Mammary epithelial cell (primary cell): ENCODE measurements at places on chromosomes 4 and X.

- DNase-seq, result no peak
Observed at GRCh38 chrX:10516781-10517322, 103.5 kb downstream of the MID1 start.

- no peak for DNase-seq
Observed at GRCh38 chr4:175453456-175453855, 358.6 kb downstream of the GPM6A start.

DNA sequence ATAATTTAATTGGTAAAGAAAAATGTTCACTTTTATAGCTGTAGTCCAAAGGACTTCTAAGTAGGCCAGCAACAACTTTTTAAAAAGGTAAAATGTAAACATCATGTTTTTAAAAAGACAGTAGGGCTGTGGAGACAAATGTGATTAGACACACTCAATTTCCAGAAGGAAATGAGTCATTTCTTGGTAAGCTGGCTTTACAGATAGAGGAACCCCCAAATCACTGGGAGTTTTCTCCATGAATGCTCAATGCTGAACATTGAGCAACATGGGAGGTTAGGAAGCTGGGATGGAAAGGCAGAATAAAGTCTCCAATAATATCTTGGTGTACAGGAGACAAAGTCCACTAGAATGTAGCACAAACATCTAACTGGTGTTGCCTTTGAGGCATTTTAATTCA lies 121.3 kb downstream of the NWD2 start:
- DNase-seq, result no peak

GRCh38 chr4:124904723-124905388 lies 192.3 kb upstream of the ANKRD50 start:
- no peak for DNase-seq

- DNase-seq, result peak; percentile 95
Observed at GRCh38 chr4:94488670-94489069, 36.9 kb downstream of the PDLIM5 start.

- no peak for DNase-seq
Observed at GRCh38 chr4:8817813-8818062, 53.9 kb downstream of the HMX1 start.

DNA sequence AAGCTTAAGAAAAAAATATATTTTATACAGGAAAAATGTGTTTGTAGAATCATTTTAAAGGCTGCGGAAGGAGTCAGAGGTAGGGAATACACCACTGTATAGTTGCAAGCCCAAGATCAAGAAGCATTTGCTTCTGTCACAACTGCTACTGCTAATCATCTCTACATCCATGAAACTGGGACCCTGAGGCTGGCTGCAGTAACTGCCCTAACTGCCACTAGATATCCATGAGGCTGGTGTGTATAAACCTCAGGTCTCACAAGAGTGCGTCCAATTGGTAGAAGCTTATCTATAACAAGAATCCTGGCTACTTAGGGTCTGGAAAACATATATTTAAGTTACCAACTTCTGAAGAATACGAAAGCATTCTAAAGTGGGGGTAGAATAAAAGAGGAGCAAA lies 69.1 kb downstream of the RXFP1 start:
- no peak for DNase-seq

DNA sequence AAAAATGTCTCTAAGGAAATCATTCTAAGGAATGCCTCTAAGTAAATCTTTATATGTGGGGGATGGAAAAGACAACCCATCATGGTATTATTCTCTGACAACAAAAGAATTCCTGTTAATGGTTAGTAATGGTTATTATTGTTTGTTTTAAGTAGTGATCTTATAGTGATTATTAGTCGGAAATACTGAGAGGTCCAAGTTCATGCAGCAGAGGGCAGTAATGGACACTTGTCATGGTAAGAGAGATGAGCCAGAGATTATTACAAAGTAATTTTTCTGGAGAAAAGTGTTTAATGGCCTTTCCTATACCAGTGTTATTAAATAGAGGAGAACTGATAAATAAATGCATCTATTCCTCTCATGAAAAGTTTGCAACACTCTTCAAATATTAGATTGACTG lies 8.1 kb upstream of the DKK2 start:
- no peak for DNase-seq

GRCh38 chr4:125191232-125191631 lies 123.5 kb upstream of the FAT4 start:
- DNase-seq, result peak; percentile 60

- no peak for DNase-seq
Observed at GRCh38 chrX:11050013-11050412, 61.1 kb upstream of the HCCS start.

- DNase-seq, result no peak
Observed at GRCh38 chrX:109856974-109857373, 123.9 kb upstream of the ACSL4 start.

DNA sequence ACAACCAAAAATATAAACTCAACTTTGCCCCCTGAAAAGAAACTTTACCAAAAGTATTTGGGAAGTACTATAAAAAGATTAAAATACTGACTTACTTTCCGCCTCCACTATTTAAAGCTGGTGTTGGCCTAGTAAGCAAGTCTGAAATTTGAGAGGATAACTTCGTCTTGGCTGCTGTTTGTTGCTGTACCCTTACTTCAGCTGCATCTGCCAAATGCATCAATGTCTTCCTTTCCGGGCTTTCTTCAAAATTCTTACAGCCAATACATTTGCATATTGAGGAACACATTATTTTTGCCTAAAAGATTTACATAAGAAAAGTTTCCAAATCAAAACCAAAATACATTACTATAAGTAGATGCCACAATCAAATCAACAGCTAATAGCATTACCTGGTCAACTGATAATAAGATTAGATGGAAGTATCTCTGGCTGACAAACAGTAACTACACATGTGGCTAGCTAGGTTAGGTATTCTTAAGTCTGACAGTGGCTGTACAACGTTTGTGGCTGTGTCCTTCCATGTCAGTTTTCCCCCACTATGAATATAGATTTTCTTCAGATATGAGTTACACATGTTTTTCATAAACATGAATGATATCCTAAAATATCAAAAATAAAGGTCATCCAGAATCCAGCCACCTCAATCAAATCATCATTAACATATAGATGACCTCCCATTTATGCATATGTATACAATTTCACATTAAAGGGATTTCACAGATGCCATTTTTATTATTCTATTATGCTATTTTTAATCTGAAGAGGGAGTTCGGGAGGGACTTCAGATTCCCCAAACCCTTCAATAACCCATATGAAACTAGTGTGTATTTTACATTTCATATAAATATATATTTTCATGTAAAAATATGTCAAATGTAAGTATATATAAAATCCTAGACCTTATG lies 30.6 kb downstream of the THAP9 start:
- no peak for DNase-seq

DNA sequence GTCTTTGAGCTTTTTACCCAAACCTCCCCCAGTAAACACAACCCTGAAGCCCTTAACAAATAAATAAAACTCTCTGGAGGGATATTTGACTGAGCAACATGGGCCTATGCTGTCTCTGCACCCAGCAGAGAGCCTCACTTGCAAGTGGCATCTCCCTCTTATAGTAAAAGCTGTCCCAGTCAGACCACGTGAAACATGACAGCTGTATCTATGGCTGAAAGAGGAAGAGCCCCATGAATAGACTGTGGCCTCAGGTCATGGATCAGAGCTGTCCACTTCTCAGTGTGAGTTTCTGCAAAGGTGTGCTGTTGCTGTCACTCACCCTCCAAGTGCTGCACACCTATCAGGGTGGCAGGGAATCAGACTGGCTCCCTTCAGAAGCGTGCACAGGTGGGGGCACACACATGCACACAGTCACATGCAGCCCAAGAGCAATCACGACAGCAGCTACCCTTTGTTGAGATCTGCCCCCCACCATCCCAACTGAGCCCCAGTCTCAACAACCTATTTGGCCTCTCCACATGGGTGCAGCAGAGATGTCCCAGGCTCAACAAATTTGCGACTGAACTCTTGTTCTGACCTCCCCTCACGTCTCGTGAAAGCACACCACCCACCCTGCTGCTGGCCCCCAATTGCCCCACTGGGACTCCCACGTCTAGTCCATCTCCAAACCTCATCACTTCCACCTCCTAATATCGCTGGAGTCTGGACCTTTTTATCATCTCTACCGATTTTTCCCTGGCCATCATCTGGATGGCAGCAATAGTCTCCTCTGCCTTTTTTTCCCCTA lies 45.6 kb downstream of the NAT8L start:
- no peak for DNase-seq

GRCh38 chr4:188688956-188689355 lies 549.7 kb downstream of the TRIML1 start:
- DNase-seq, result no peak

GRCh38 chrX:114626323-114626722 lies 42.4 kb downstream of the HTR2C start:
- peak; percentile 5 for DNase-seq

DNA sequence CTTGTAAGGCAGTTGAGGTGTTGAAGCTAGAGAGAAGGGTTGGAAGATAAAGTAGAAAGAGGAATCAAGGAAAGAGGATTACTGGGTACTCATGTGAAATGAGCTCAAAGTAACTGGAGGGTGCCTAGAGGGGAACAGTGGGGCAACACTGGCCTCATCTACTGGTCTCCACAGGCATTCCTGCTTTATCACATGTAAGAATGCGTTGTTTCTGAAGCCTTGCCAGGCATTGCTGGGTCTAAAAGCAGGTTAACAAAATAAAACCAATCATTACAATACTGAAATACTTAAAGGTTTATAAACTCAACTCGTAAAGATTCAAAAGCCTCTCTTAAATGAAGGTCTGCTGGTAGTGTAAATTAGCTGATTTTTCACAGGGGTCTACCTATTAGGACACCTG lies 96.0 kb downstream of the FANCB start:
- DNase-seq, result no peak

DNA sequence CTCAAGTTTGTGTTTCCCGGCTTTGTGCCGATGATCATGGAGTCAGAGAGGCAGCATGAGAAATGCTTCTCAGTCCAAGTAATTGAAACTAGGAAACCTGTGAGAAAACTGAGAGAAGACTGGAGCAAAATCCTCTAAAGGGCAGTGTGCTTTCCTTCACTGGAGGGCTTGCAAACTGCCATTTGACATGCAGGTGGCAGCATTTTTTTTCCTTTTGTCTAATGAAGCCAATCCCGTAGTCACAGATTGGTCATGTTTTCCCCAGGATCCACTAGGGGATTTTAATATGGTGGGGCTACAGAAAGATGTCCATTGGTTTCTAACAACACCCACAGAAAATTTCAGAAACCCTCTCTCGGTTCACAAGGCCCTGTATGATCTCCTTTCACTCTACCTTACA lies 117.4 kb upstream of the NUDT10 start:
- DNase-seq, result no peak
